ENCODE measurements at places on chromosomes 6 and 20.
A peak's percentile ranks its signal among the peaks of the same experiment; 100 is the strongest.

GRCh38 chr6:167152862-167153261 lies 4.9 kb downstream of the GPR31 start:
- no peak for DNase-seq

GRCh38 chr6:37705239-37706051 lies 7.8 kb upstream of the MDGA1 start:
- DNase-seq: peak; percentile 66

GRCh38 chr20:32191422-32191821 lies 16.1 kb downstream of the PLAGL2 start:
- DNase-seq: no peak

DNA sequence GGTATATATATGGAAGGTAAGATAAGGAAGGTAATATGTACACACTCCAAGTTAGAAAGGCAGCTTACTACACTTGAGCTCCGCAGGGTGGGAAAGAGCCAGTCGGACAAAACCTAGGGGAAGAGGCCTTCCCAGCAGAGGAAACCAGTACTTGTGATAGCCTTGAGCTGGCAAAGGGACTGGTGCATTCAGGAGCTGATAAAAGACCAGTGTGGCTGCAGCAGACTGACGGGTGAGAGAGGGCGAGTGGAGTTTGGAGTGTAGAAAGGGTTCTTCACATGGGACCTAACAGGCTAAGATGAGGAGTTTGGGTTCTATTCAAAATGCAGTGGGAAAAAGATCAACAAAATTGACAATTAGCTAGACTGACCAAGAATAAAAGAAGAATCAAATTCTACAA lies 49.3 kb upstream of the KIF13A start:
- no peak for DNase-seq

DNA sequence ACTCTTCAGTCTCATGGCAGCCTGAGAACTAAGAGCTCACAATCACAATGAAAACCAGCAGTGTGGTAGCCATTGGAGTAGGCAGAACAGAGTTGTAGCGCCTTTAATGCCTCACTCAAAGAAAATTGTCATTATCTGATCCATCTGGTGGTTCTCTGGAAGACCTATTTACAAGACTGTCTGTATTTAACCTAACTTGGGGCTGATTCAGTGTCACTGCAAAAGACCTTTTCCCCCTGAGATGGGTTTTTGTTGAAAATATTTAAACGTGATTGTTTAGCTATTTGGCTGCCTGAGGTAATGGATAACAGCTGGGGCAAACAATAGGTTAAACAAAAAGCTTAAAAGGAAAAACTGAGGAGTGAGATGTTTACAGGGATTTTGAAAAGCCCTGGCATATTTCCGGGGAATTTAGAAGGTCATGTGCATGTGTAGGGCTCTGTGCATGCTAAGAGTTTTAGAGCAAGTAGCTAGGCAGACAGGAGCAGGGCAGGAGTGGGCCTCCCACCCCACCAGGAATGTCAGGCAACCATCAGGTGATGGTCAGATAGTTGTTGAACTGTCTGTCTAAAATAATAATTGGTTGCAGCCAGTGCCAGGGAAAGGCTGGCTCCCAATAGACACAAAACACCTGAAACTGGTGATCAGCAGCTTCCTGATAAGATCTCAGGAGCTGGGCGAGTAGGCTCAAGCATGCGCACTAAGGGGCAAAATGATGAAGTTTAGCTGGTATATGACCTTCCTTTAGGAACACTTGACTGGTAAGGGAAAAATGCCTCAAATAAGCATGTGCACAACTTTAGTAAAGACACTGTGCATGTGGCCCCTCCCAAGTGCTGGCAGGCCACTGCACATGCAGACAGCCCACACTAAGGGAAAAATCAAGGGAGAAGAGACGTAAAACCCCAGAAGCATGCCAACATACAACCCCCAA lies 70.8 kb upstream of the AKIRIN2 start:
- DNase-seq: no peak

- DNase-seq: peak; percentile 82
Observed at GRCh38 chr6:33073431-33073871, at the start of gene HLA-DPA1. Gene HLA-DPA1, minus strand, starts transcription at chr6:33073649.

- DNase-seq: no peak
Observed at GRCh38 chr6:76035713-76036112, 36.7 kb downstream of the IMPG1 start.

DNA sequence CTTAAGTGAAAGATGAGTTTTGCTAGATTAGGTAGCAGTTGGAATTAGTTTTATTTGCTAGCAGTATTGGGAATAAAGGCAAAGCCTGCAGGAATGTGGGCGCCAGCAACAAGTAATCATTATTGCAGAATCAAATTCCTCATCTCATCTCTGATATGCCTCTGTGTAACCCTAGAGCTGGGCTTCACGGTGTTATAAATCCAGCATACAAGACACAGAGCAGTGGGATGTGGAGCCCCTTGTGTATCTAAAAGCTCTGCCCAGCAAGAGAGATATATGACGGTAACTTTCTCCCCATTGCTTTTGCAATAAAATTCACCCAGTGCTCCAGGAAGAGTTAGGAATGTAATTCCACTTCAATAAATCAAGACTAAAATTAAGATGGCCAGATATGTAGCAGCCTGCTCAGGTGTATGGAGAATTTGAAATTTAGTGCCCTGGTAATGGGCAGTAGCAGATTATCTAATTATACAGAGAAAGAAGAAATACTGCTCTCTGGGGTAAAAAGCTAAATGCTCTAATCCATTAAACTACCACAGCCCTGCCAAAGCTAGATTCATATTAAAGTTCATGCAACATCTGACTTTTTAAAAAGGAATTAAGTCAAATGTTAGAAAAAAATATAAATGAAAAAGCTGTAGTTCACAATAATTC lies 5.6 kb upstream of the BLOC1S5 start:
- no peak for DNase-seq

DNA sequence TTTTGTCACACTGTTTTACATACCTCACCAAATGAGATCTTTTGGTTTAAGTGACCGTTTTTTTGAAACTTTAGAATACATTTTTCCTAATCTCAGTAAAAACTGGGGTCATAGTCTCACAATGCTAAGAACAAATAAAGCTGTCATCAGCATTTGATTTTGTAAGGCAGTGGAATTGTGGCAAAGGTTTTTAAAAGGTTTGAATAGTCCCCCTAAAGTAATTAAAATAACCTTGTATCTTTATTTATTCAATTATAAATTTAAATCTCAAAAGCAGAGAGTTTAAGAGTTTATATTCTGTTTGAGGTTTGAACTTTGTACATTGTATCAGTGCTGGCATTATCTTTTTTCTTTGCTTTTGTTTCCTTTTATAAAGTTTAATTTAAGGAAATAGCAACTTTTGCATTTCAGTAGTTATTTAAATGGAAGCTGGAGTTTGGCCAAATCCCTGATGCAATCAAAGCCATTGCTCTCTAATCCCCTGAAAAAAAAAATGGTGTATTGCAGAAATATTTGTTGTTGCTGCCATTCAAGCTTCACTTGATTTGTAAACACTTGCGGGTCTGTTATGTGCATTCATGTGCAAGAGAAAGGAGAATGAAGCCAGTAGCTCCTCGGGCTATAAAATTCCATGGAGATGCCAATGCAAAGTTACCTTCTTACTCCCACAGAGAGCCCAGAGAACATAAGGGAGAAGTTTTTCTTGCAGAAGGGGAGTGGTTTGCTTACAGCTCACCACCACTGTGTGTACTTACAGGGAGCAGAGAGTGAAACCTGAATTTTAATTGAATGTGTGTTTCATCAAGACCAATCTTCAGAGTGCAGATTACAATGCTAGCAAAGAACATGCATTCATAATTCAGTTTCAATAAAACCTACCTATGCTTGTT lies 391.8 kb downstream of the ARHGAP18 start:
- no peak for DNase-seq

GRCh38 chr6:124995645-124996325 lies 33.5 kb downstream of the RNF217 start:
- no peak for DNase-seq

- no peak for DNase-seq
Observed at GRCh38 chr6:100240798-100241197, 223.9 kb downstream of the SIM1 start.

GRCh38 chr6:84455511-84456029 lies 228.1 kb upstream of the CEP162 start:
- DNase-seq: no peak

- DNase-seq: no peak
Observed at GRCh38 chr6:163790266-163790840, 375.8 kb downstream of the QKI start.

- DNase-seq: no peak
Observed at GRCh38 chr6:26008470-26008869, 45.9 kb downstream of the TRIM38 start.

- DNase-seq: no peak
Observed at GRCh38 chr6:134413241-134413643, 95.3 kb upstream of the SGK1 start.

DNA sequence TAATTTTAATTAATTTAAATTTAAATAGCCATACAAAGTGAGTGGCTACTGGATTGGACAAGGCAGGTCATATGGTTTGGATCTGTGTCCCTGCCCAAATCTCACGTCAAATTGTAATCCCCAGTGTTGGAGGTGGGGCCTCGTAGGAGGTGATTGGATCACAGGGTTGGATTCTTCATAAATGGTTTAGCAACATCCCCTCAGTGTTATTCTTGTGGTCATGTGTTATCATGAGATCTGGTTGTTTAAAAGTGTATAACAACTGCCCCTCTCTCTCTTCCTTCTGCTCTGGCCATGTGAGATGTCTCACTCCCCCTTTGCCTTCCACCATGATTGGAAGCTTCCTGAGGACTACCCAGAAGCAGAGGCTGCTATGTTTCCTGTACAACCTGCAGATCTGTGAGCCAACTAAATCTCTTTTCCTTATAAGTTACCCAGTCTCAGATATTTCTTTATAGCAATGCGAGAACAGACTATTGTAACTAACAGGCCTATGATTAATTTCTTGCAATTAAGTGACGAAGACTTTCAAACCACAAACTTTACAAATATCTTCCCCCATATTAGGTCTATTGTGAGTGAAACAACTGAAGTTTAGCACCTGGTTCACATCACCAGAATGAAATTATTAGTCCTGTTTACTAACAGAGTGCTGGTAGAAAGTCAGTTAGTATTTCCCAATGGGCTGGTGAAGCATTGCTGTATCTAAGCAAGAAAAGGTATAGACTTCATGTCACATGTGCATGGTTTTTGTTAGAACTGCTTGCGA lies 60.0 kb upstream of the TNFAIP3 start:
- DNase-seq: no peak

GRCh38 chr20:20009784-20010253 lies 7.3 kb upstream of the NAA20 start:
- DNase-seq: no peak

- no peak for DNase-seq
Observed at GRCh38 chr6:18165751-18166150, 10.5 kb downstream of the KDM1B start.

DNA sequence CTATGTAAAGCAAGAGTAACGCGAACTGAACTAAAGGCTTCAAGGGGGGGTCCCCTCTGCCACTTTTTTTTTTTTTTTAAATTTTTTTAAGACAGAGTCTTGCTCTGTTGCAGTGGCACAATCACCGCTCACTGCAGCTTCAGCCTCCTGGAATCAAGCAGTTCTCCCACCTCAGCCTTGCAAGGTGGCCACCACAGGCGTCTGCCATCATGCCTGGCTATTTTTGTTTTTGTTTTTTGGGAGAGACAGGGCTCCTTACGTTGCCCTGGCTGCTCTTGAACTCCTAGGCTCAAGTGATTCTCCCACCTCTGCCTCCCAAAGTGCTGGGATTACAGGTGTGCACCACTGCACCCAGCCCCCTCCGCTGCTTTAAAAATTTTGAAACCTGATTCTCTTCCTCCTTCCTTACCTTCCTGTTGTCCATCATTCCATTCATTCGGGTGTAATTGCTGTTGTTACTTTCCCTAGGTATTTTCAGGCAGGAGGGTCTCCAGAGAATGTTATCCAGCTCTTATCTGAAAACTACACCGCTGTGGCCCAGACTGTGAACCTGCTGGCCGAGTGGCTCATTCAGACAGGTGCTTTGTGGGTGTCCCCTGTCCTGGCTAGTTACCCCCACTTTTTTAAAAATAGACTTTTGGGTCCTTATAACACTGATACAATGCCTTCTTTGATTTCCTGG lies 5.4 kb downstream of the NELFCD start:
- no peak for DNase-seq

- no peak for DNase-seq
Observed at GRCh38 chr6:15132854-15133670, 112.8 kb upstream of the JARID2 start.

DNA sequence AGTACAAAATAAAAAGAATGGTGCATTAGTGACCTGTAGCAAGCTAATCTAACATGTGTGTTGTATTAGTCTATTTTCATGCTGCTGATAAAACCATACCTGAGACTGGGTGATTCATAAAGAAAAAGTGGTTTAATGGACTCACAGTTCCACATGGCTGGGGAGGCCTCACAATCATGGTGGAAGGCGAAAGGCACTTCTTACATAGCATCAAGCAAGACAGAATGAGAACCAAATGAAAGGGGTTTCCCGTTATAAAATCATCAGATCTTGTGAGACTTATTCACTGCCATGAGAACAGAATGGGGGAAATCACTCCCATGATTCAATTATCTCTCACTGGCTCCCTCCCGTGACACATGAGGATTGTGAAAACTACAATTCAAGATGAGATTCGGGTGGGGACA lies 45.4 kb upstream of the AIG1 start:
- DNase-seq: peak; percentile 28

GRCh38 chr6:11975353-11975977 lies 36.6 kb upstream of the HIVEP1 start:
- DNase-seq: peak; percentile 18

GRCh38 chr20:13717631-13718044 lies 67.1 kb downstream of the ESF1 start:
- DNase-seq: no peak

- DNase-seq: no peak
Observed at GRCh38 chr6:108721286-108721685, 126.9 kb upstream of the ARMC2 start.

DNA sequence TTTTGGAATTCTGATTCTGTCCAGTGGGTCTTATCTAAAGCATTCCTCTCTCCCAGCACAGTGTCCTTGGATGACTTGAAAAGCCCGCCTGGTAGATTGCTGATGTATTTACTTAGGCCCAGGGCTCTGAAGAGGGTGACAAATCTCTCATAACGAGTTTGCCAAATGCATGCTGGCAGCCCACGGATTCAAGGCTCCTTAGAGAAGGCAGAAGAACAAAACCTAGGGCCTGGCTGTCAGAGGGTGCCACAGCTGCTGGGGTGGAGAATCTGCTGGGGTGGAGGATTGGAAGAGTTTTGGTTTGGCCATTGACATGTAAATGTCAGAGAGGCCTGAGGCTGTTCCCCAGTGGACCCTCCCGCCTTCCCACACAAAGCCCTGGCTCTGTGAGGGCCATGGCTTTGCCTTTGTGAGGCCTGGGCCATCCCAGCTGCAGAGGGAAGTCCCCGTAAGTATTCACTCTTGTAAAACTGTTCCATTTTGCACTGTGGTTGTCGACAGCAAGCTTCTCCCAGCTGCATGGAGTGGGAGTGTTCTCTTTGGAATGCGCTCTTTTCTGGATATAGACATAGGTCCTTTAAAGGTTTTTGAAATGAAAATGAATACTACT lies 50.3 kb downstream of the ANKRD6 start:
- no peak for DNase-seq
